ENCODE measurements at places on chromosomes 5 and 9.

DNA sequence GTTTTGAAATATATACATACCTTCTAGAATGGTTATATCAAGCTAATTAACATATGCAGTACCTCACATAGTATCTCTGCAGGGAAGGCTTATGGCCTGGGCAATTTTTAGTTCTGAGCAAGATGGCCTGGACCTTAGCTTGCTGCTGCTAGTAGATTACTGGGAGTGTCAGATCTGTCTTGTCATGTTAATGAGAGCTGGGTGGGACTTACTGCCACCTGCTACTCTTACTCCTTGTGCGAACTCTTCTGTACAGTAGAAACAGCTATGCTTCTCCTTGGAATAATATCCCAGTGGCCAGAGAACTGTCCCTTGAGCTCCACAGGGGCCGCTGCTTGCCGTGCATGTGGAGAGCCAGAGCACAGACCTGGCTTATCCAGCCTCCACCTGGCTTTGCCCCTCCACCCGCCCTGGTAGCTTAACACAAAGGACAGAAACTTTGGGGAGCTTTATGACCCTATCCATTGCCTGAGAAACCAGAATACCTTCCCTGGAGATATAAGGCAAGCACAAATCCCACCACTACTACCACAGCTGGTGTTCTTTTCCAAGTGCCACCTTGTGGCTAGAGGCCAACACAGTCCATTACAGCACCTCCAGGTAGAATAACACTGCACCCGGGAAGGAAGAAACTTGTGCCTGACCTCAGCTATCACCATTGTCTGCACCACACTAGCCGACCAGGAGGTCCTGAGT, 74.4 kb upstream of the RUSC2 start:
- DNase-seq: no peak

- DNase-seq: no peak
Observed at GRCh38 chr5:146565764-146566367, 49.9 kb upstream of the GPR151 start.

DNA sequence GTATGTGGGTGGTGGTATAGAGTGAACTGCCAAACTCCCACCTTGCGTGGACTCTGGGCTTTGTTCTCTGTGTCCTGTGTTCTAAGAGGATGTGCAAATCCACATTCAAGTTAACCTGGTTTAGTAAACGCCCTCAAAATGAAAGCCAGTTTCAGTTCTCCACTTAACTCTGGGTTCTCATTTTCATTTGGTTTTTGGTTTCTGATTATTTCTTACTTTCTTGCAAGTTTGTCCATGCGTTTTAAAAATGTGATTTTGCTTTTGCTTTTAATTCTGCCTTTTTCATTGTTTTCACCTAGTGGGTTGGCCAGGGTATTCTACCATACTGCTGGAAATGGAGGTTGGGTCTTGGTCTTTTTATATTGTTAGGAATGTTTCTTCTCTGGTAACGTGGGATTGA, 38.2 kb downstream of the GALNT10 start:
- no peak for DNase-seq

DNA sequence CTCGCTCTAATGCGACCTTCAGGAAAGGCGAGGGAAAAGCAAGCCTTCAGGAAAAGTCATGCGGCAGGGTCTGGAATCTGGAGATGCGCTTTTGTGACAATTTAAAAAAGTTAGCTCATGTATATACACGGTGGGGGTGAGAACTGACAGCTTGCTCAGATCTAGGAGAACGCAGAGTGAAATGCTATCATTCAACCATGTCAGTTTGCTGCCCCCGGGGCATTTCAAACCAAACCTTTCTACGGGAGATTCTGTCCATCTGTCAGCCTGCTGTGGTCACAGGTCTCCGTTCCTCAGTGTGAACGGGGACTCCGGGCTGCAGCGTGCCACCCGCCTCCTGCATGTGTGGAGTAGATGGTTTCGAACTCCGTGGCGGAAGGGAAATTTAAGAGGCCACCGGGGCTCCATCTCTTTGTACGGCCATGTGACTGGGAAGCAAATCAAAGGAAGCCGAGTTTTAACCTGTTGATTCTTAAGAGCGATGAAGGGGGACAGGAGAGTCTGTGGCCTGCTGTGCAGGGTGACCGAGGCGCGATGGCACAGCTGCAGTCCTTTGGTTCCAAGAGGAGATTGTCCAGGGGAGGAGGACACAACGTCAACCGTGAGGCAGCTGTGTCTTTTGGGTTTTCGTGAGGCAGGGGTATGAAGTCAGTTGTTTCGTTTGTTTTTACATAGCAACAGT, 45.9 kb downstream of the OTULIN start:
- no peak for DNase-seq

DNA sequence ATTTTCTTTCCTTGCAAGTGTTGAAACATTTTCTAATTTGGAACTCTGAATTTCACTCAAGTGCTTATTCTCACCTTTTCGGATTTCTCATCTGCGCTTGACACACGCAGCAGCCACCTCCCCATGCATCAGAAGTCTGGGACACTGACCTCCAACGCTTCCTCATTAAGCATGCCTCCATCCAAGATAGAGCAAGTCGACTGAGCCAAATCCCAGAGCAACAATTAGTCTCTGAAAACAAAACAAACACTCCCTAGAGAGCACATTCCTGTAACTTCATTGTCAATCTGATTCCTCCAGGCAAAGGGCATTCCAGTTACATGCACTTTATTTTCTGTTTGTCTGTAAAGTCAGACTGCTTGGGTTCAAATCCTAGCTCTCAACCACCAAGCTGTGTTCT, 5.7 kb downstream of the CD180 start:
- no peak for DNase-seq

DNA sequence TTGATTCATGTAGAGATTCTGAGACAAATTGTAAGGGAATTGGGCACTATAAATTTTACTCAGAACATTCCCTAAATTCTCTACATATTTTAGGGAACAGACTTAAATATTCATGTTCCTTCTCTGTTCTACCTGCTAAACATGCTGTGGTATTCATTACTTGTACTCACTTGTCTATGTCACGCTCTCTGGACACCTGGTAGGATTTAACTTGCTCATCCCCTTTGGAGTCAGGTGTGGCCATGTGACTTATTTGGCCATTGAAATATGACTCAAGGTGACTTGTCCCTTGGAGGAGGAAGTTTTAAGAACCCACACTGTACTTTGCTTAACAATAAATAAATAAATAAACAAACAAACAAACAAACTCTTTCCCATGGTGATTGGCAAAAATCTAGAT, 2258.8 kb upstream of the WWC1 start:
- DNase-seq: no peak

GRCh38 chr5:136133922-136134379, 1.3 kb downstream of the SMAD5 start:
- no peak for DNase-seq

- no peak for DNase-seq
Observed at GRCh38 chr5:14417792-14418765, 163.5 kb upstream of the OTULINL start.

GRCh38 chr5:59174248-59174844, 591.5 kb downstream of the RAB3C start:
- DNase-seq: no peak

DNA sequence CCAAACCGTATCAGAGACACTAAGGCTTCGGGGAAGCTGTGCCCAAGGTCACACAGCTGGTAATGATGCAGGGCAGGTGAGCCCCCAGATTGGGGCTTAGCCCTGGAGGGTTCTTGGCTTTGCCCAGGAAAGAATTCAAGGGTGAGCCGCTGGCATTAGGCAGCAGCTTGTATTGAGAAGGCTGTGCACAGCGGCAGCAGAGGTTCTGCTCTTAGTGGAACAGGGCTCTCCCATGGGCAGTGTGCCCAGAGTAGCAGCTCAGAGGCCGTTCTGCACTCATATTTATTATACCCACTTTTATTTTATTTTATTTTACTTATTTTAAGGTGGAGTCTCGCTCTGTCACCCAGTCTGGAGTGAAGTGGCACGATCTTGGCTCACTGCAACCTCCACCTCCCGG, 85.8 kb upstream of the IER5L start:
- DNase-seq: no peak

GRCh38 chr5:142716963-142717362, 31.1 kb upstream of the FGF1 start:
- DNase-seq: no peak

DNA sequence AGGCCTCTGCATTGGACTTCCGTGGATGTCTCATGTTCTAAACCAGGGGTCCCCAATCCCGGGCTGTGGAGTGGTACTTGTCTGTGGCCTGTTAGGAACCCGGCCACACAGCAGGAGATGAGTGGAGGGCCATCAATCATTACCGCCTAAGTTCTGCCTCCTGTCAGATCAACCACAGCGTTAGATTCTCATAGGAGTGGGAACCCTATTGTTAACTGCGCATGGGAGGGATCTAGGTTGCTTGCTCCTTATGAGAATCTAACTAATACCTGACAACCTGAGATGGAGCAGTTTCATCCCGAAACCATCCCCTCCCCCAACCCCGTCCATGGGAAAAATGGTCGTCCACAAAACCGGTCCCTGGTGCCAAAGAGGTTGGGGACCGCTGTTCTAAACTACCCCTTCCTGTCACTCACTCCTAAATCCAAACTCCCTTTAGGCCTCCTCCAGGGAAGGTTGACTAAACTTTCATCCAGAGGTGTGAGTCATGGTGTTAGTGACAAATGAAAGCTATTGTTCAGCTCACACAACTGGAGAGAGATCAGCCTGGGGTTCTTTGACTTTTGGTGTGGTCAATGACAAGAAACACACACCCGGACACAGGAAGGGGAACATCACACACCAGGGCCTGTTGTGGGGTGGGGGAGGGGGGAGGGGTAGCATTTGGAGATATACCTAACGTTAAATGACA, 9.5 kb downstream of the KCNV2 start:
- no peak for DNase-seq

DNA sequence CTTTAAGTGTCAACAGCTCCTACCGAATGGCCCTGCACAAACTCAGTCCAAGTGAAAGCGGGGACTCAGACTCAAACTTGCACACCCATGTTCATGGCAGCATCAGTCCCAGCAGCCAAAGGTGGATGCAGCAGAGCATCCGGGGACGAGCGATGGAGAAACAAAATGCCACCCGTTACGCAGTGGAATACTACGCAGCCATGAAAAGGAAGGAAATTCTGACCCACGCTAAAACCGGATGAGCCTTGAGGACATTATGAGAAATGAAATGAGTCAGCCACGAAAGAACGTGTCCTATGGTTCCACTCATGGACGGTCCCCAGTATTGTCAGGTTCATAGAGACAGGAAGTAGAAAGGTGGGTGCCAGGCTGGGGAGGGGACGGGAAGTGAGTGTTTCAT, 48.6 kb upstream of the NOTCH1 start:
- no peak for DNase-seq

Measured in mesothelial cell of epicardium (in vitro differentiated cells).